Peyer's patch (tissue), 4 donors: ENCODE measurements at places on chromosomes 1 and 21. TPM values are rescaled to one million over a fixed set of nuclear protein-coding genes. Genes with fewer than 3 reads are reported as not detected.

DNA sequence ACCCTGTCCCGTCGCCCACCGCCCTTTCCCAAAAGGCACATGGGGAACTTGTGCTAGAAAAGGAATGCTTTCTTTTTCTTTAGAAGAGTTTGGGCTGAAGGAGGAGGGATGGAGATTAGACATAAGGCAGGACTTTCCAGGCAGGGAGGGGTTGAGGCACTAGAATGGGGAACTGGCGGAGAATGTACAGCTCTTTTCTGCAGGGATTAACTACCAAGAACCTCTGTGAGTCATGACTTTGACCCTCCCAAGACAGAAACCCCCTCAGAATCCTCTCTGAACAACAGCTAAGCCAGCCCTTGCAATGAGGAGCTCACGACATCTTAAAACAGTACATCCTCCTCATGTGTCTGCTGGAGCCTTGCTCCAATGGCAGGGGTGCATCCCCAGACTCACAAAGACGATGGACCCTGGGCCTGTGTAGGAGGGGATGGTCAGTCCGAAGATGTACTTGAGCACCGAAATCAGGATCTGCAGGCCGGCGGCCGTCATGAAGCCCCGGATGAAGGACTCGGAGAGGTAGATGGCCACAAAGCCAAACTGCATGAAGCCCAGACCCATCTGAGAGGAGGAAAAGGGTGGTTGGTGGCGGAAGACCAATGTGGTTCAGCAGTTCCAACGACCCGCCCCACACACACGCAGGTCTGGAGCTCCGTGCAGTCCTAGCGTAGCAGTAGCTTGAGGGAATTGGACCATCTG, 13.6 kb downstream of the SLC26A9 start:
- H3K4me1 ChIP-seq, result no peaks in the 10 kb centered on the region
- H3K36me3 ChIP-seq, result no peaks in the 10 kb centered on the region
- no peak for DNase-seq

The CCDC181 gene
- total RNA-seq, result not detected

- H3K27me3 ChIP-seq, result no peaks in the 10 kb centered on the region
- H3K4me1 ChIP-seq, result peaks cover 11% of the 10 kb centered on the region
- no peak overlapping the region for H3K4me3 ChIP-seq
Measured at GRCh38 chr1:25900219-25900618, 6.0 kb downstream of the STMN1 start.

DNA sequence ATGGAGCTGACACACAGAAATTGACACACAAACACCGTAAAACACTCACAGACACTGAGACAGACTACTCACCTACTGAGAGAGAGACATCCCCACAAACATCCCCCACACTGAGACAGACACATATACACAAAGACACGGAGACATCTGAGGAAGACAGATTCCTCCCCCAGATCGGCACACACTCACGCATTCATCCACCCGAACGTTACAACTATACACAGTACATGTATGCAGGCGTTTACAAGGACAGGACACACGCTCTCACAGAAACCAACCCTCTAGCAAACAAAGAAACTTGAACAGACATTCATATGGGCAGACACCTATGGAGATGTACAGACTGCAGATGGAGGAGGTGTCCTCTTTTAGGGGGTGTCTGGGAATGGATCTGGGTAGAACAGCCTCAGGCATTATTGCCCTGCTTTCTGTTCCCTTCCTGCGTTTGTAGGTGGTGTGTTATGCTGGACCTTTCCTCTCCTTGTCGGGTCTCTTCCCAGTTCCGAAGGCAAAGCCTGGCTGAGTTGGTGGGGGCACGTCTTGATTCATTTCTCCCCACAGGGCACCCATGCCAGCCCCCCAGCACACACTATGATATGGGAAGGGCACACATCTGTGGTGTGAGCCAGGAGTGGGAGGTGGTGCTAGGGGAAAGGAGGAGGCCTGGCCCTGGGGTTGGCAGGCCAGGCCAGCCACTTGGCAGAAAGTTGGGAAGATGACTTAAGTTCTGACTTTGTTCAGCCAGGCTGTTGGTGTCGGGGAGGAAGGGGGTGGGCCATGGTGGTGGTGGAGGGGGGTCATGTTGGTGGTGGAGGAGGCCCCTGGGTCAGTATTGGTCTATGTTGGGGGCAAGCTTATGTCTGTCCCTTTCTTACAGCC, 1.5 kb downstream of the KIRREL1 start:
- no peak for DNase-seq
- H3K27ac ChIP-seq, result peak overlapping the region; percentile 73
- no peaks in the 10 kb centered on the region for H3K36me3 ChIP-seq
- H3K27me3 ChIP-seq, result no peaks in the 10 kb centered on the region
- H3K4me3 ChIP-seq, result peak overlapping the region; percentile 68
- peaks cover 13% of the 10 kb centered on the region for H3K4me1 ChIP-seq

DNA sequence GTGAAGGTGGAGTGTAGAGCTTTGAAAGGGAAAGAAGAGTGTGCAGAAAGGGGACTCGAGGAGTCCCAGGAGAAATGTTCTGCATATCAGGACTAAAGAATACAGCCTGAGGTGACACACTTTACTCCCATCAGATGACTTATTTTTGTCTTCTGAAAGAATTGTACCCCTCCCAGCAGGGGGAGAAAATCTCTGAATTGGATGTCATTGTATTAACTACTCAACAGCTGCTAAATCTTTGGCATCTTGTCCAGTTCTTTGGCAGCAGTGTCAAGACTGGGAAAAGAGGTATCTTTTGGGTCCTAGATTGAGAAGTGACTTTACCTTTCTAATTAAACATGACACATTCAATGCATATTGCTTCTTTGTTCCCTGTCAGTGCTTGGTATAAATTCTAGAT, 18.9 kb downstream of the UBE4B start:
- no peak overlapping the region for H3K4me3 ChIP-seq
- peaks cover 13% of the 10 kb centered on the region for H3K36me3 ChIP-seq
- H3K4me1 ChIP-seq, result no peaks in the 10 kb centered on the region
- no peak for DNase-seq

DNA sequence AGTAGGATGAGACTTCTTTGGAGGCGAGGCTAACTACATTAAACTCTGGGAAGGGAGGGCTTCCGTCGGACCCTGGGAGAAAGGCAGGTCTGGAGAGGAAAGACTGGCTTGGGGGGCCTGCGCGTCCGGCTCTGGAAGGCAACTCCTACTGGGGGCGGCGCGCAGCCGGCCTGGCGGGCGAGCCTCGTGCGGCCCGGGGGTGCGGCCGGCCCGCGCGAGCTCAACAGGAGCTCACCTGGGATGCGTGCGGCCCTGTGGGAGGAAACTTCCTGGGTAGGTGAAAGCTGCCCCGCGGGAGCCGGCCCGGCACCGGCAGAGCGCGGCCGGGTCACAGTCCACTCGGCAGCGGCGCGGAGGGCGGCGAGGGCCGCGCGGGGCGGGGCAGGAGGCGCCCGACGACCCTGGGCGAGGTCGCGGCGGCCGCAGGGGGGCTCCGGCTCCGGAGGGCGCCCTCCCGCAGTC, 449 bp downstream of the EPS15 start:
- H3K36me3 ChIP-seq, result no peaks in the 10 kb centered on the region
- H3K27ac ChIP-seq, result peak overlapping the region; percentile 100
- peak; percentile 60 for DNase-seq
- no peaks in the 10 kb centered on the region for H3K4me1 ChIP-seq

- no peaks in the 10 kb centered on the region for H3K36me3 ChIP-seq
- H3K27me3 ChIP-seq, result no peaks in the 10 kb centered on the region
- H3K27ac ChIP-seq, result no peak overlapping the region
- no peak for DNase-seq
- H3K4me1 ChIP-seq, result no peaks in the 10 kb centered on the region
- no peak overlapping the region for H3K4me3 ChIP-seq
Measured at GRCh38 chr1:56065729-56066128, 513.6 kb downstream of the PLPP3 start.

GRCh38 chr1:169109561-169110134, 3.2 kb downstream of the ATP1B1 start:
- no peaks in the 10 kb centered on the region for H3K4me1 ChIP-seq
- no peaks in the 10 kb centered on the region for H3K36me3 ChIP-seq
- H3K27ac ChIP-seq, result peak overlapping the region; percentile 91
- H3K27me3 ChIP-seq, result no peaks in the 10 kb centered on the region

The TRIM17 gene
- 2.7 TPM for total RNA-seq
